ENCODE measurements at places on chromosomes 16 and 17. TPM values are rescaled to one million over a fixed set of nuclear protein-coding genes. Genes with fewer than 3 reads are reported as not detected.

DNA sequence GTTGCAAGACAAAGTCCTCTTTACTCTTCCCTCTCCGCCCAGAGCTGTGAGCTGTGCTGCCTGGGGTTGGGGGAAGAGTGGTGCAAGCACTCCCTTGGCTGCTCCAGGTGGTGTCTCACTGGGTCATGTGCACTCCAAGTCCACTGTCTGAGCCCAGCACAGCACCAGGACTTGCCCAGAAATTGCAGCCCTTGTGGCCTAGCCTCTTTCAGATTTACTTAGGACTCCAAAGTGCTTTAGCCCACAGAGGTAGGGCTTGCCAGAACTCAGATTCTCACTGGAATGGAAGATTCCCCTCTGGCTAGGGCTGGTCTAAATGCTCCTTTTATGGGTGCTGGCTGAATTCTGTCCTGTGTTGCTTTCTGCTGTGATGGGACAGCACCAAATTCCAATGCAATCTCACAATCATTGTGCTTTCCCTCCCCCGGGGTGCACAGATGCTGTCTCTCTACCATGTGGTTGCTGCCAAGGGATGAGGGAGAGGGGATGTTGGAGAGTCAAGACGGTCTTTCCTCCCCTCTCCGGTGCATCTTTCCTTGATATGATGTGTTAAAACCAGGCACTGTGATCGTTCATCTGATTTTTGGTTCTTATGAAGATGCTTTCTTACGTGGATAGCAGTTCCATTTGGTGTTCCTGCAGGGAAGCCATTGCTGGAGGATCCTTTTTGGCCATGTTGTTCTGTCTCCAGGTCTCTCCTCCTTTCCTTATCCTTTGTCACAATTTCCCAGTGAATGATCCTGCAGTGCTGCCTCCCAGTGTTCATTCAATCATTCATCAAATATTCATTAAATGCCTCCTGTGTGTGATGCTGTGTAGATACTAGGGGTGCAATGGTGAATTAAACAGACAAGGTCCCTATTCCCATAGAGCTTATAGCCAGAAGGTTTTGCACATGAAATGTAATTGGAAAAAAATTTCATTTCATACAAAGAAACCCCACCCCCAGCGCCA lies 216.3 kb downstream of the SPECC1 start:
- H3K4me3 ChIP-seq: no peak overlapping the region
- no peaks in the 10 kb centered on the region for H3K27me3 ChIP-seq
- no peaks in the 10 kb centered on the region for H3K36me3 ChIP-seq
- no peaks in the 10 kb centered on the region for H3K4me1 ChIP-seq
- H3K27ac ChIP-seq: no peak overlapping the region

The SLFN14 gene
- total RNA-seq: not detected

GRCh38 chr17:81710514-81711308 lies 1.4 kb upstream of the SLC25A10 start:
- DNase-seq: no peak
- no peak overlapping the region for H3K27ac ChIP-seq
- no peak overlapping the region for H3K4me3 ChIP-seq

The NPIPB13 gene
- 16.2 TPM for total RNA-seq

DNA sequence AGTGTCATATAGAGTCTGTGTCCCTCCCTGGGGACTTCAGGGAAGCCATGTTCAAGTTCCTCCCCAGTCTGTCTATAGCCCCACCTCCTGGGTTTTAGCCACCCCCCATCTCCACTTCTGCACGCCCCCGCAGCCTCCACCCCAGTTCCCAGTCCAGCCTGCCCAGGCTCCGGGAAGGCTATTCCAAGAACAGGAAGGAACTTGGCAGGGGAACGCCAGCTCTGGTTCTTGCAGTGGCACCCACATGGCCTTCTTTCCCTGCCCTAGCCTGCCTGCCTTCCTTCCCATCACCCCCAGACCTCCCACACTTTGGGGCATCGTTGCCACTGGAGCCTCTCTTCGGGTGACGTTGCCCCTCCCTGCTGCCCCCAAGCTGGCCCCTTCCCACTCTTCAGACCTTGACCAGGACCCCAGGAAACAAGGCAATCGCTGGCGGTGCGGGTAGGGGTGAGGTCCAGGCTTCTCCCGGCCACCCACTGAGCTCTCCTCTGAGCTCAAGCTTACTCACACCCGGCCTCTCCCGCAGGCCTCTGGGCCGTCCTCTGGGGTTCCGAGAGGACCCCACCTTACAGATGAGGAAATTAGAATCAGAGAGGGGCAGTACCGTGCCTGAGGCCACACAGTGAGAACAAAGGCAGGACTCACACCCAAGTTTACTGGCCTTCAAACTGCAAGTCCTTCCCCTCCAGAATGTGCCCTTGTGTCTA lies 9.2 kb upstream of the CES4A start:
- peak; percentile 47 for DNase-seq
- no peak overlapping the region for H3K27ac ChIP-seq
- H3K4me3 ChIP-seq: no peak overlapping the region
- H3K27me3 ChIP-seq: no peaks in the 10 kb centered on the region
- no peaks in the 10 kb centered on the region for H3K36me3 ChIP-seq

GRCh38 chr16:86252596-86252995 lies 257.7 kb upstream of the FOXF1 start:
- H3K36me3 ChIP-seq: no peaks in the 10 kb centered on the region
- no peaks in the 10 kb centered on the region for H3K27me3 ChIP-seq
- H3K4me3 ChIP-seq: no peak overlapping the region

The ZPBP2 gene
- total RNA-seq: not detected

DNA sequence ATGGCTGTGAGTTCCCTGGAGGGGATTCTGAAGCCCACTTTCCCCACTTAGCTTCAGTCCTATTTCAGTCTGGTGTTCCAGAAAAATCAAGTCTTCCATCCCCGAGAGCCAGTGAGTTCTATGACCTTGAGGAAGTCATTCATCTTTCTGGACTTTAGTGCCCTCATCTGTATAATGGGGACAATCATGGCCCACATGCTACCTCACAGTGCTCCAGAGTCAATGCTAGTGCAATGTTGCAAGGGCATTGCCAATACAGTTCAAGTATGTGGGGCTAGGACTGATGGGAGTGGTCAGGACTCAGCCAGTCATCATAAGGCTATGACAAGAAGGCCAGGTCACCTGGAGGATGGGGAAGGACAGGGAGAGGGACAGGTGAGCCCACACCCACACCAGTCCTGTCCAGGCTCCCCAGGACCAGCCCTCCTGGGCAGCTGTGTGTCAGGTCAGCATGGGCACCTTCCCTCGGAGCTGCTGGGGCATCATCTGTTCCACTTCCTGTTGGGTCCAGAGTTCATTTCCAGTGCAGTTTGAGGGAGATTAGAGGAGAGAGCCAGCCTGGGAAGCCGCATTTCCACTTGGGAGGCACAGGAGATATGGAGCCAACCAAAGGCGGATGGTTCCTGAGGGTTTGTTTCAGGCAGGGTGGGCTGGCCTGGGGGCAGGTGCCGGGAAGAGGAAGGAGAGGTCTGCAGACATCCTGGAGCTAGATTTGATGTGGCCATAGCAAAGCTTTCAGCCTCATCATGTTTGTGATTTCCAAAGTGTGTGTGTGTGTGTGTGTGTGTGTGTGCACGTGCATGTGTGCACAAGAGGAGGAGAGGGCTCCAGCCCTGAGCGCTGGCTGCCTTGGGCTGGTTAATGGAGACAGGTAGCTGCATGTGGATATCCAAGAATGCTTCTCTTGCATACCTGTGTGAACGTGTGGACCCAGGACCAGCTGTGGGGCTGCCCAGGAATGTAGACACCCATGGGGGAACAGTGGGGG lies 3.9 kb upstream of the WNT9B start:
- H3K36me3 ChIP-seq: no peaks in the 10 kb centered on the region
- H3K4me1 ChIP-seq: peaks cover 13% of the 10 kb centered on the region
- H3K27me3 ChIP-seq: peaks cover 4% of the 10 kb centered on the region
- H3K27ac ChIP-seq: no peak overlapping the region

DNA sequence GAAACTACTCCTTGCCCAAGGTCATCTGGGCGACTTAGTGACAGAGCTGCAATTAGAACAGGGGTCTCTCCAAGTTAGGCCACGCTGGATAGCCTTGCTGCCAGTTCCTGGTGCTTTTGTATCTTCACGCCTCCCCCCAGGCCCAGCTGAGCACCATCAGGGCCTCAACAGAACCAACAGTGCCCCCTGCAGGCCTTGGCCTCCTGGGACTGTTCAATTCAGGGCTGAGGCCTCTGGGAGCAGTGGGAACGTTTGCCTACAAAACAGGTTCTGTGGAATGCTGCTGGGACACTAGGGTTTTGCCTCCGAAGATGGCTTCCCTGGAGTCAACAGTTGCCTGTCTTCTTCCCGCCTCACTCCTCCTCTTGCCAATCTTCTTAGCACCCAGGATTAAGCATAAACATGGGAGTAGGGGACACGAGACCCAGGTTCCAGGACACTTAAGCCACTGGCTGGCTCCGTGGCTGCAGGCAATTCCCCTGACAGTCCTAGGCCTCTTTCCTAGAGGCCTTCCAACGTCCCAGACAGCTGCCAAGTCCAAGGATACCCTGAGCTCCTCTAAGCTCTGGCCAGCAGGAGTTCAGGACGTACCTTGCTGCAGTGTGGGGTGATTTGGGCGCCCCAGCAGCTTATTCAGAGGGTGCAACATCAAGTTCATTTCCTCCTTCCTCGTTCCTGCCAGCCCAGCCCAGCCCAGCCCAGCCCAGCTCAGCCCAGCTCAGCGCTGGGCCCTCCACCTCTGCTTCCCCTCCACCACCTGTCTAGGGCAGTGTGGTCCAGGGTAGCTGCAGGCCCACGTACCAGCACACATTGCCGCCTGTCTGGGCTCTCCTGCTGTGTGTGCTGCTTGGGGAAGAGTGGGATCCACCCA lies 246.6 kb upstream of the RPL38 start:
- DNase-seq: no peak
- no peaks in the 10 kb centered on the region for H3K4me1 ChIP-seq
- H3K27me3 ChIP-seq: no peaks in the 10 kb centered on the region
- no peak overlapping the region for H3K27ac ChIP-seq

DNA sequence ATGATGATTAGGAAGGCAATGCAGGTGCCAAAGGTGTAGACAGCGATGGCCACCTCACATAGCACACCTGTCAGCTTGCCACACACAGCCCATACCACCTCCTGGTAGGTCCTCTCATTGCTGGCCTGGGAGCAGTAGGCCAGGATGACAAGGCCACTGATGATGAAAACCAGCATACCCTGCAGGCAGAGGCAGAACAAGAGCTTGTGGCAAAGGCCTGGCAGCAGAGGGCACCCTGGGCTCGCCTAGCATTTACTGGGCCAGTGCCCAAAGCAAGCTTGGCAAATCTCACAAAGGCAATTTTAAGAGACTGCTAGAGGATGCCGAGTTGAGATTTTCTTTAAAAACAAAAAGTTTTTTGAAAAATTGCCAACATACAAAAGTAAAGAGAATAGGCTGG lies 5.9 kb downstream of the SLC38A7 start:
- no peak for DNase-seq
- H3K4me3 ChIP-seq: no peak overlapping the region
- H3K27me3 ChIP-seq: no peaks in the 10 kb centered on the region
- no peak overlapping the region for H3K27ac ChIP-seq
- no peaks in the 10 kb centered on the region for H3K36me3 ChIP-seq

- H3K36me3 ChIP-seq: no peaks in the 10 kb centered on the region
- no peak overlapping the region for H3K4me3 ChIP-seq
- peak overlapping the region; percentile 72 for H3K27ac ChIP-seq
- no peaks in the 10 kb centered on the region for H3K4me1 ChIP-seq
- no peaks in the 10 kb centered on the region for H3K27me3 ChIP-seq
These were observed 9.0 kb downstream of the ADGRG1 start for GRCh38 chr16:57637424-57637823.

Data from uterus (tissue), 4 donors.